HFF-Myc (cell line): ENCODE measurements at places on chromosomes 6 and 20.

DNA sequence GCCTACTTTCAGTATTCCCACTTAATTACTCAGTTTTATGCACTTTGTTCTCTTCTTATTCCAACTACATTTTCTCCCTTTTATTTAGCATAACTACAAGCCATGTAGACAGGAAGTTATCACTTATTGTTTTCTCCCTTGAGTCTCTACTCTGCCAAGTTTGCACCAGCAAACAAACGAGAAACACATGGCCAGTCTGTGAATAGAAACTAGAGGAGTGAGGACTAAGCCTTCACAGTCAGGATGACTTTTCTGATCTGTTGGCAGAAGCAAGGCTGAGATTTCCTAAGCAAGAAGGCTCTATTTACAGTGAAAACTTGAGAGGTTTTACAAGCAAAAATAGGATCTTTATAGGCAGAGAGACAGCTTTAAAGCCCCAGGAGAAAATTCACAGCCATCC is 69.8 kb upstream of the TINAG start:
- DNase-seq, result peak; percentile 81

DNA sequence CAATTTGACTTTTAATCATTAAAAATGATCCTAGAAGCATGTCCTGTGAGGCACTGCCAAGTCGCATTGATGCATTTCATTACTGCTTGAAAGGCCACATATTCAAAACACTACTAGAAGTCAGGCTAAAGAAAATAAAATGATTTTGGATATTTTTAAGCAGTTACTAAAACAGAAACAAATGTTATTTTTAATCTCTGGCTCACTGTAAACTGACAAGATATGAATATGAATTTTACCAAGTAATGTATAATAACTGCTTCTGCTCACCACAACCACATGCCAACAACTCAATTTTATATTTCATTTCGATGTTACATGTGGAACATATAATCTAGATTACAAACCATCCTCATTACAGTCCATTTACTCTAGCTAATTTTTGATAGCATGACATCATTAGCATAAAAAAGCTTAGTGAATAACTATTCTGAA is 90.6 kb downstream of the ATXN1 start:
- DNase-seq, result no peak

GRCh38 chr6:140445474-140446004 is 1071.1 kb upstream of the CITED2 start:
- no peak for DNase-seq

DNA sequence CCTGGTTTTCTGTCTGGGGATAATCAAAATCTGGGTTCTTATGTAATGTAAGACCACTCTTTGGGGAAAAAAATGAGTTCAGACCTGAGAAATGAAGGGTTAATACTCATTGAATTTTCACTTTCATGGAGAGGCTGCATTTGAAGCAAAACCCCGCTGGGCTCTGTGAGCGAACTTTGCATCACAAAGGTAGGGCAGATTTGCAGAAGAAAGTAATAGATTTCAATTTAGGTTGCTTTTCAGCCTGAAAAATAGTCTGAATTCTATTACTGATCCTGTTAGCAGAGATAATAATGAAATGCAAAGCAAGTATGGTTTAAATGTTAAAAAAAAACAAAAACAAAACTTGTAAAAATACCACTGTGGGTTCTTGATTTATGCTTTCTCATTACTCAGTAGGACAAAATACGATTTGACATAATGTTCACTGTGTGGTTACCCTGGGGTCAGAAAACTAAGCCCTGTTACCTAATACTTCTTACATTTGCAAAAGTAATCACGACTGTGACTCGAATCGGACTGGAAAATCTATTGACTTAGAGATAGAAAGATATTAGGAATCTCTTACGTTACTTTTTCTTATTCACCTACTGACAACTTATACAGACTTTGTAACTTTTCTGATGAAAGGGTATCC is 72.2 kb downstream of the UST start:
- DNase-seq, result no peak

- no peak for DNase-seq
Observed at GRCh38 chr6:158977382-158977781, 22.6 kb downstream of the RSPH3 start.

DNA sequence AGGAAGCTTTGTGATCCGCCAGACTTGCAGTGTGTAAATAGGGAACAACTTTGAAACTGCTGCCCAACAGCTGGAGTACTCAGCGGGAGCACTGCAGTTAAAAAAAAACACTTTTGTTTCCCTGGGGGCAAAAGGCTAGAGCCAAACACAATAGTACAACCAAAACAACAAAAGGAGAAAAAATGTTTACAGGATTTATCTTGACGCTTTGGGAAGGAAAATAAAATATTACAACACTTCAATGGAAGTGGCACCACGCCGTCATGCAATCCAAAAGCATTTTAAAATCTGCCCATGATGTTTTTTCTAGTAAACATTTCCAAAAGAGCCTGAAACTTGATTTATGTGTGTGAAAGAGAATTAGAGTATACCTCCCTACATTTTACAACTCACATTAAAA is 26.0 kb downstream of the PTPRK start:
- no peak for DNase-seq

DNA sequence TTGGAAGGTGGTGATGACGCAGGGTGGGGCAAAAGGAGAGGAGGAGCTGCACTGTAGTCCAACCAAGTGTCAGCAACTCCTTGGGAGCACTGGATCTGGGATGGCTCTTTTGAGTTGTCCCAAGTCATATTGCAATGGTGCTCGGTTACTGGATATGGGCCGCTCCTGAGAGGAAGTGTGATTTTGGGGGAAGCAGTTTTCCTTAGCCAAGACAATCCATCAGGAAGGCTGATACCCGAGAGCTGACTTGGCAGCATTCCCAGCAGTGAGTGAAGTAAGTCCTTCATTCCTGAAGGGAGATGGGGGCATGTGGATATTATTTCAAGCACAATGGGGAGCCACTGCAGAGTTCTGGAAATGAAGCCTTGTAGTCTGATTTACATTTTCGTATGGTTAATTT is 354.1 kb downstream of the RFPL4B start:
- DNase-seq, result no peak

- no peak for DNase-seq
Observed at GRCh38 chr6:10410207-10411050, 4.4 kb downstream of the TFAP2A start.

DNA sequence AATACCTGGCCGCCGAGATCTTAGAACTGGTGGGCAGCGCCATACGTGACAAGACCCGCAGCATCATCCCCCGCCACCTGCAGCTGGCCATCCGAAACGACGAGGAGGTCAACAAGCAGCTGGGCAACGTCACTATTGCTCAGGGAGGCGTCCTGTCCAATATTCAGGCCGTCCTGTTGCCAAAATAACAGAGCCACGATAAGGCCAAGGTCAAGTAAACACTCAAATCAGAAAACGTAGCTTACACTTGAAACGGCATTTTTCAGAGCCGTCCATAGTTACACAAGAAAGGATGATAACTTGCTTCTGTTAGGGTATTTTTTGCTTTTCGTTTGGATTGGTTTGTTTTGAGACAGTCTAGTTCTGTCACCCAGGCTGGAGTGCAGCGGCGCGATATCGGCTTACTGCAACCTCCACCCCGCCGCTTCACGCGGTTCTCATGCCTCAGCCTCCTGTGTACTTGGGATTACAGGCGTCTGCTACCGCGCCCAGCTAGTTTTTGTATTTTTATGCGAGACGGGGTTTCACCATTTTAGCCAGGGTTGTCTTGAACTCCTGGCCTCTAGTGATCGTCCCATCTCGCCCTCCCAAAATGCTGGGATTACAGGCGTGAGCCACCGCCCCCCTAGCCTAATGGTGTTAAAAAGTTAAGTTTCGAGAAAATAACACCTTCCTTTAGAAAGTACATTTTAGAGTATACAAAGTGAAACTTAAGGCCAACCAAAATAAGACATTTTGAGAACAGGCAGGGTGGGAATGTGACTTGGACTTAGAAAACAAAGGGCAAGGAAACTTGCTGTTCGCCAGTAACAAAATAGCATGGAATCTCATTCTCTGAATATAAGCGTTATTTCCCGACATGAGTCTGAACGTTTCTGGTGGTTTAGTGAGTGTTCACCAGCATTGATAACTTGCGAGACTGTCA is 42.8 kb upstream of the HFE start:
- no peak for DNase-seq

GRCh38 chr6:30453508-30454116 is 35.7 kb upstream of the HLA-E start:
- peak; percentile 60 for DNase-seq

GRCh38 chr6:157173776-157174175 is 149.5 kb downstream of the TMEM242 start:
- DNase-seq, result no peak

GRCh38 chr6:44567406-44567805 is 179.9 kb downstream of the CDC5L start:
- no peak for DNase-seq

- DNase-seq, result no peak
Observed at GRCh38 chr20:16571333-16571732, 1.9 kb downstream of the KIF16B start.

- peak; percentile 17 for DNase-seq
Observed at GRCh38 chr6:88869263-88870020, 94.0 kb downstream of the RNGTT start.

- DNase-seq, result no peak
Observed at GRCh38 chr6:79070206-79070825, 7.7 kb downstream of the PHIP start.

- no peak for DNase-seq
Observed at GRCh38 chr6:16596616-16597331, 164.5 kb downstream of the ATXN1 start.

DNA sequence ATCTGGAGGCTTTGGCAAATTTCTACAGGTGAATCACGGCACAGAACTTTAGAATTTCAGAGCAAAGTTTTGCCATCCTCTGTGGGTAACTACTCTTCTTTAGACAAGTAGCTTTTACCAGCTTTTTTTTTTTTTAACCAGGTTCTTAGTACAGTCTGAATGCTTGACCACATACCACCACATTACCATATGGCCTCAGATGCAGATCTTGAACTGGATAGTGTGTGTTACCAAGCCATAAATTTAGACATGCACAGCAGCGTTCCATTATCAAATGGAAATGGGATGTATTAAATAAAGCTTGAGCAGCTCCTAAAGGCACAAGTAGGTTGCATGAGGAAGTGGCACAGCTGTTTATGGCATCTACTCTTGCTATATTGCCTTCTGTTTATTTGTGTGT is 38.3 kb upstream of the PRSS16 start:
- no peak for DNase-seq

GRCh38 chr20:6468423-6469116 is 298.9 kb upstream of the BMP2 start:
- no peak for DNase-seq

DNA sequence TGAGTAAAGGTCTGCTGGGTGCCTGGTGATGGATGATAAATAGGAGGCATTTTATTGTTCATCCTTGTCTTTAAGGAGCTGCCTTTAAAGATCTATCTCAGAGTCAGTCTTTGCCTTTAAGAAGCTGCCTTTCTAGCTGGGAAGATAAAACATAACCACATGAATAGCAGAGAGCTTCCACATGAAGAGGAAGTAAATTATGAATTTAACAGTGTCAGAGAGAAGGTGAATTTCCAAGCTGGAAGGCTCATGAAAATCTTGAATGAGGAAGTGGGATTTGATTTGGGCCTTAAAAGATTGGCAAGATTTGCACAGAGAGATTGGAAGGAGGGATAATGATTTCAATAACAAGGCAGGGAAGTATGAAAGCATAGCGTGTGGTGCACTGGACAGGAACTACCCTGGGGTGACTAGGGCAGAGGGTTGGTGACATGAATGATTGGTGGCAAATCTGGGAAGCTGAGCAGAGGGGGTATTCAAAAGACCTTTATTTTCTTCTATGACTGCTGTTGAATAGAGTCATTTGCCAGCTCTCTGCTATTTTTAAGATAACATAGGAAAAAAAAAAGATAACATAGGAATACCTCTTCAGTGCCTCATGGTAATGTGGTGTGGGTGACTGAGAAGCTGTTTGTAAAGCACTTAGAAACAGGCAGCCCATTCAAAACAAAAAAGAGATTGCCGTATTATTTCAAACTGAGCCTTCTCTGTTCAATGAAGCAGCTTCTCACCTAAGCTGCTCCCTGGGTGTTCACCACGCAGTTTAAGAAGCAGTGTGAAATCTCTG is 591.6 kb downstream of the PKHD1 start:
- DNase-seq, result no peak

GRCh38 chr6:142183351-142183750 is 36.3 kb downstream of the VTA1 start:
- no peak for DNase-seq

GRCh38 chr6:71292001-71292400 is 3.4 kb downstream of the OGFRL1 start:
- DNase-seq, result no peak

DNA sequence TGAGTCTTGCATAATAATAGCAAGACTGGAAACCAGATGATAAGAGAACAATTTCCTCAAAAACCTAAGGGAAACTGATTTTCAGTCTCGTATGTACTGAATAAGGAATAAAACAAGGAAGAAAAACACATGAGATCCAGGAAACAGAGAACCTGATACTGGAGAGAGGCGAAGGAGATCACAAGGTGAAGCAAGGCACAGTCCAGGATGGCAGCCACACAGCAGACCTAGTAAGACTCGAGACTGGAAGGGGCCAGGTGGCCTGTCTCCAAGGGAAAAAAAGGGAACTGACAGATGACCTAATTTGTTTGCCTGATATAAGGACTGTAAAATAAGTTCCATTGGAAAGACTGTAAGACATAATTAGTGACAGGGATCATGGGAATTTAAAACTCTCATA is 71.1 kb downstream of the TASP1 start:
- DNase-seq, result no peak

DNA sequence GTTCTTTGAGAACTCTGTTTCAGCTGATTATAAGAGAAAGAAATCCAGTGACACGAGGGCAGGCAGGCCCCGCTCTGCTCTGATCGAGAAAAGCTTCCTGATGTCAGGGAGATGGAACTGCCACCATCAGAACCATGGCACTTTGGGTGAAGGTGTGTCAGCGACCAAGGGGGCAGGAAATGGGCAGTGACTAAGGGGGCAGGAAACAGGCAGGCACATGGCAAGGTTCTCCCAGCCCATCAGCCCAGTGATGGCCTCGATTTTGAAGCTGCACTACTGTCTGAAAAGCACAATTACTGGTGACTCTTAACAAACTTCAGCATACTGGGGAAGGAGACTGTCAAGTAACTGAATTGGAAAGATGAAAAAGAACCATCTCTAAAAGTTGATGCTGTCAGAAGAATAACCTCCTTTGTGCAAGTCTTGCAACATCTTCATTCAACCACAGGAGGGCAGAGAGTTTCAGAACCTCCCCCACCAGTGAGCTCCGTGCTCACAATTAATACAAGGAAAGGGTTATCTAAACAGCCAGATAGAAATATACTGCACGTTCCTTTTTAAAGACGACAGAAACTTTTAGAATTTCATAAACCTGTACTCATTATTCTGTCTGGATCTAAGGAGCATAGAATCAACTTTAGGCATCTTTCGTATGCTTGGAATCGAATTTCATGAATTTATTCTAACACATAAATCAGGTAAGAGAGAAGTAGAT is 39.1 kb downstream of the TMX4 start:
- no peak for DNase-seq

DNA sequence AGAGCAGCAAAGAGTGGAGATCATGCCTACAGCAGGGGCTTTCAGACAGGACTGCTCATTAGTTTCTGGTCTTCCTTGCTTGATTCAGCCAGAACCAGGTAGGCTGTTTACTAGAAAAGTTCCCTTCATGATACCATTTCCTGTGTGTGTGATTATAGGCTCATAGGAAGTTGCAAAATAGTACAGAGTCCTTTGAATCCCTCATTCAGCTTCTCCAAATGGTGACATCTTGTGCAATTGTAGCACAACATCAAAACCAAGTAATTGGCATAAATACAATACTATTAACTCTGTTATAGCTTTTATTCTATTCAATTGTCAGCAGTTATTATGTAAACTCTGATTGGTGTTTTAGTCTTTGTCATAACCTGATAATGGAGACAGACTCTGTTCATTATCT is 347.3 kb upstream of the CDH4 start:
- no peak for DNase-seq

GRCh38 chr6:158219228-158219627 is 51.1 kb downstream of the GTF2H5 start:
- DNase-seq, result no peak
